ENCODE measurements at places on chromosomes 11 and 22.
A peak's percentile ranks its signal among the peaks of the same experiment; 100 is the strongest.

DNA sequence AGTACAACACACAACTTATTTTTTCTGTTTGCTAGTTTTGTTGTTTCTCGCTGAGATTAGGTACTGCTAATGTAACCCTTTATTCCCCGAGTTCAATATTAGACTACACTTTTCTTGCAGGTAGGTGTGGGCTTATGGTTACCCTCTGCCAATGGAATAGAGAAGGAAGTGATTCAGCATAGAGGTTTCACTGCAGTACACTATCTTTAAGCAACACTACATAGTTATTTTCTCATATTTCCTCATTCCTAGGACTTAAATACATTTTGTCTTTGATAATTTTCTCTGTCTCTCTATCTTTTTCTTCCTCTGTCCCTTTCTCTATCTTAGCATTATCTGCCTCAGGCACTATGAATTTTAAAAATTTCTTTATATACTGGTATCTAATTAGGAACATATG, 791.0 kb downstream of the FAM181B start:
- no peak for DNase-seq

DNA sequence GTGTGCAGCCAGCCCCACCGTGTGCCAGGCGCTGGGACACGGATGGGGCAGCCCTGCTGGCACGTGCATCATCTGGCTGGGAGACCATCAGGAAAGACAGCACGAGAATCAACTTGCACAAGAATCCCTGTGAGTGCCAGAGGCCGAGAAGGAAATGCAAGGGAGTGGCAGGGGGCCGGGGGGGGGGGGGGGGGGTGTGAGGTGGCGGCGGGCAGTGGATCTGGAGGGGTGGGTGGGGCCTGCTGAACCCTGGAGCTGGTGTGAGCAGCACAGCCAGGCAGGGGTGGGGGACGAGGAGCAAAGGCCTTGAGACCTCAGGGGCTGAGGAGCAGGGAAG, 14.0 kb upstream of the FLRT1 start:
- DNase-seq, result no peak

DNA sequence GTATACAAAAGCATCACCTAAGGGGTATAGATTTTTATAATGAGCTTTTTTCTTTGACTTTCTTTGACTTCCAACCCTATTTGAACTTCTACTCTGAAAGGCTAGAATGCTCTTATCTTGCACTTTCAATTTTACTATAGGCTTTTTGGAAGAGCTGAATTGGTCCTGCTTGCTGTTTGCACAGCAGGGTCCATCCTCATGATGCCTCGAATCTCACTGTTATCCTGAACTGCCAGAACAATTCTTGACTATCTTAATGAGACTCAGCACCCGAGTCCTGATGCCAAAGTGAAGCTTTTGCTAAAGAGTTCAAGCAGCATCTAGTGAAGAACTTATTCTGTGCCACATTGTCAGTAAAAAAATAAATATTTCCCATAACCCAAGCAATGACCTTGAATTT, 488.3 kb upstream of the ANO5 start:
- no peak for DNase-seq

DNA sequence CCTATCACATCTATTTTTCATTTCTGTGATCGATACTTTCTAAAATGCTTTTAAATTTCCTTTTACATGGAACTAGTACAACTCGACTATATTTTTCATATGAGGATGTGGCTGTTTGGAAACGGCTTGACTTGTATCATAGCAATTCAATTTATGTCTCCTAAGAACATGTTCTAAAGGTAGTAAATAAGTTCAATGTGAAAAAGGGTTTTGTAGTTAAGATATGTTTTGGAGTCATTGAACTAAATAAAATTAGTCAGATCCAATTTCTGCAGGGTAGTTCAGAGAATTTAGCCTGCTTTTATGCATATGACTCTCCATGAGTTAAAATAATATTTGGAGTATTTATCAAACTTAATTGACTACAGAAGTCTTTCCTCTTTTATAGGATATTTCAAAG, 1121.4 kb downstream of the LRRC4C start:
- DNase-seq, result no peak

DNA sequence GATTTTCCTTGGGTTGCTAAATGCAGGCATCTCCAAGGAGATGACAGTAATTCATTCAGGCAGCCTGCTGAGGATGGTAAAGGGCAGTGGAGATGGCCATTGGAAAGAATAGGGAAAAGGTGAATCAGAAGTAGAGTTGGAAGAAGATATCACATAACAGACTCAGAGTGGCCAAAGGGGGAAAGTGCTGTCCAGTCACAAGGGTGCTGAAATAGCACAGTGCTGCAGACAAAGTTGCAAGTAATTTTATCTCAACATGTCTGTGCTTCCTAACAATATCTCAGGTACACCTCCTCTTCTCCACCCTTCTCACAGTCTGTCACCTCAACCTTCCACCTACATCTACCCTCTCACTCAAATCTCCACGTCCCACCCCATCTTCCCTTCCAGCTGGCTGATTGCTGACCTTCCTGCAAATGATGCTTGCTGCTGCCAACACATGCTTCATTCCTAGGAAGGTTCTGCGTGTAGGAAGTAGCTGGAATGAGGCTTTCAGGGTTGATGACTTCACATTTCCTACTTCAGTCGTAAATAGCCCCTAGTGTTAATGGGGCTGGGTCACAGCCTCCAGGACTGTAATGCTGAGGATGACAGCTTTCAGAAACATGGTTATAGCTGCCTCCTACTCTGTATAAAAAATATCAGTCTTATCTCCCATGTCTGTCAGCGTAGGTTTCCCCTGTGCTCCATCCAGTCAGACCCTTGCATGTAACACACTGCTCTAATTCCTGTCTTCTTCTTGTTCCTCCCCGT, 123.9 kb downstream of the CTNND1 start:
- DNase-seq, result peak; percentile 58

DNA sequence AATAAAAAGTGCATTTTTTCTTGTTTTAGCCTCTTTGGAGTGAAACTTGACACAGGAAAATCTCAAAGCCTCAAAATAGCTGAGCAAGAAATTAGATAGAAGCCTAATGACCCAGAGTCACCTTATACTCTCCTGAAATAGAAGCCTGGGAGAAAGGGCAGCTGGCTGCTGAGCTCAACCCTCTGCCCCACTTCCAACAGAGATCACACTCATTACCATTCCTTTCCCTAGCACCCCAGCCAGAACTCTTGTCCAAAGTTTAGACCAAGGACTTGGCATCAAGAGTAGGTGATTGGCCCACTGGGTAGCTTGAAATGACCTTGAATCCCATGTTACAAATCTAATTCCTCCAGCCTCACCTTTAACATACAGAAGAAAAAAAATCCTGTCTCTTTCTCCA, 62.7 kb upstream of the AMOTL1 start:
- DNase-seq, result no peak

- DNase-seq, result no peak
Observed at GRCh38 chr22:27135031-27135981, 477.9 kb downstream of the MIAT start.

DNA sequence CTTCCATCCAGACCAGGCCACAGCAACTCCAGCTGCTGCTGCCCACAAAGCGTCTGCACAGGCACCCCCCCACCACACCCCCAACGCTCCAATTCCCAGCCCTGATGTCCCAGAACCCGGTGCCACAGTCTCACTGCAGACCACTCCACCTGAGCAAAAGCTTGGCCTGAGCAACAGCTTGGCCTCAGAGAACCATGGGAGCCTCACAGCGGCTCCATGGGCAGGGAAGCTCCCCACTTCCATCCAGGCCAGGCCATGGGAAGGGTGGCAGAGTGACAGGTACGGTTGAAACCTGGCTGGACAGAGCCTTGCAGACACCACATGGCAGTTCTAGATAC, 13.2 kb downstream of the PLXNB2 start:
- no peak for DNase-seq

- DNase-seq, result no peak
Observed at GRCh38 chr11:105372206-105372605, 232.6 kb upstream of the CARD18 start.

GRCh38 chr11:76997512-76997911, 36.7 kb upstream of the B3GNT6 start:
- no peak for DNase-seq

GRCh38 chr22:46399251-46400024, 63.9 kb downstream of the TRMU start:
- DNase-seq, result no peak

GRCh38 chr11:110366291-110366690, 63.5 kb upstream of the FDX1 start:
- peak; percentile 84 for DNase-seq

DNA sequence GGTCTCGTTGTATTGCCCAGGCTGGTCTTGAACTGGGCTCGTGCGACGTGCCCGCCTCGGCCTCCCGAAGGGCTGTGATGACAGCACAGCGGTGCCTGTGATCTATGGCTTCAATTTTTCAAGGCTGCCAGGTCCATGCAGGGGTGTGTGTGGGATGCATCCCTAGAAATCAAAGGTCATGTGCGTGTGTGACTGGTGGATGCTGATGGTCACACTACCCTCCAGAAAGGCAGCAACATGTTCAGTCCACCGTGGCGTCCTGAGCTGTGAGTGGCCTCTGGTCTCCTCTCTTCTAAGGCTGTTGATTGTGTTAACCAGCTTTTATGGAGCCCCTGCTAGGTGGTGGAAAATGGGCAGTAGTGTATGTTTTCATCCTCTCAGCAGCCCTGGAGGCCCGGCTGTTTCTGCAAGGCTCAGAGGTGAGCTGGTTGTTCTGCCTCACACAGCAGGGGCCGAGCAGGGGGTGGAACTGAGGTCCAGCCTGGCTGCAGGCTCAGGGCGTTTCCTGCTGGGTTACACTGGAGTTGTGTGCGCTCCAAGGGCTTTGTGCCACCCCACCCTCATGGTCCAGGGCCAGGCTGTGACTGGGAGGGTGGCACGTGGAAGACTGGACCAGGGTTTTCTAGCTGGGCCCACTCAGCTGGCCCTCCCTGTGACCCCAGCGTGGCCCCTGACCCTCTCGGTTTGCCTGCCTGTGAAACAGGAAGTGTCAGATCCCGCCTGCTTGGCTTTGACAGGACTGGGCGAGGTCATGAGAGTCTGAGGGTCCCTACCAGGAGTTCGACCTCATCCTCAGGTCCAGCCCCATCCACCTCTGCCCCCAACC, 7.7 kb downstream of the BIK start:
- DNase-seq, result no peak

DNA sequence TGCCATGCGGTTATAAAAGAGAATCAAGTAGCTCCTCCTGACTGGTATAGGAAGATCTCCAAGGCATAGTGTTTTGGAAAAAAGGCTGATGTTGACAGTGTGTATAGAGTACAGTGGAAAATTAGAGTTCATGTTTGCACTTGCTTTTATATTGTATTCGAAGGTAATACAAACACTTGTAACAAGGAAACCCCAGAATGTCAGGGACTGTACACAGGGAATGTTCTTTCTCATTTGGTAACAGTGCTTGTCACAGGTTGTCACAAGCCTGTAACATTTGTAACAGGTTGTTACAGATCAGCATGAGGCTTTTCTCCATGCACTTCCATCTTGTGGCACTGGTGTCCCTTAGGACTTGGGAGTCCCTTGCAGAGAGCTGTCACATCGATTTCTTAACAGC, 64.0 kb downstream of the GRK3 start:
- no peak for DNase-seq

DNA sequence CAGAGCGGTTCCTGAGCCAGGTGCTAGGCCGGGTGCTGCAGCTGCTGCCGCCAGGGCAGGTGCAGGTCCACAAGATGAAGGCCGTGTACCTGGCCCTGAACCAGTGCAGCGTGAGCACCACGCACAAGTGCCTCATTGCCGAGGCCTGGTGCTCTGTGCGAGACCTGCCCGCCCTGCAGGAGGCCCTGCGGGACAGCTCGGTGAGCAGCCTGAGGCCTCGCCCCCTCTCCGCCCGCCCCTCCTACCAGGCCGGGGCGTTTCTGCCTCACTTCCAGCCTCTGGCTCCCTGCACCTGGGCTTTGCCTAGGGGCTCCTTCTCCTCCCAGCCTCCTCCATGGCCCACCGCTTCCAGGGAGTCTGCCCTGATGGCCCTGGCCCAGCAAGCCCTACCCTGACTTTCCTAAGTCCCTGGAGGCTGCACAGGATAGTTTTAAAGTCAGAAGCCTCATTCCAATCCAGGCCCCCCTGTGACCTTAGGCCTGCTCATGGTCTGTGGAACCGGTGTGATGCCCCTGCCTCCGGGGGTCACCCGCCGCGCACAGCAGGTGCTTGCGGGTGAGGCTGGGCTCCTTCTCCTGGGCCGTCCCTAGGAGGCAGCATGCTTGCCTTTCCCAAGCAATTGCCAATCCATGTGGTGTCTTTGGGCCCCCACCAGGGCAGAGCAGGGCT, 5.5 kb downstream of the TCIRG1 start:
- DNase-seq, result no peak

DNA sequence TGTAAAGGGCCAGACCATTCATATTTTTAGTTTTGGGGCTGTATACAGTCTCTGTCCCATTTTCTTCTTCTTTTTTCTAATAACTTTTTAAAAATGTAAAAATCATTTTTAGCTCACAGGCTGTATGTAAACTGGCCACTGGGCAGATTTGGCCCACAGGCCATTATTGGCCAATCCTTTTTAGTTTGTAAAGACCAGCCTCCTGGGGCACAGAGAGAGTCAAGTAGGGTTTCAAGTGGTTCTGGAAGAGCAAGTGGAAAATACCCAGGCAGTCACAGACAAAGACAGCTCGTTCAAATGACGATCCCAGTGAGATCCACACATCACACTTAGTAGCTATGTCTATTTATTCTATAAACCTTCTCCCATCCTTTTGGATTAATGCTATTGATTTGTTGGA, 150.2 kb upstream of the ARHGAP20 start:
- DNase-seq, result no peak

- DNase-seq, result no peak
Observed at GRCh38 chr11:1557051-1557884, 14.8 kb downstream of the DUSP8 start.

DNA sequence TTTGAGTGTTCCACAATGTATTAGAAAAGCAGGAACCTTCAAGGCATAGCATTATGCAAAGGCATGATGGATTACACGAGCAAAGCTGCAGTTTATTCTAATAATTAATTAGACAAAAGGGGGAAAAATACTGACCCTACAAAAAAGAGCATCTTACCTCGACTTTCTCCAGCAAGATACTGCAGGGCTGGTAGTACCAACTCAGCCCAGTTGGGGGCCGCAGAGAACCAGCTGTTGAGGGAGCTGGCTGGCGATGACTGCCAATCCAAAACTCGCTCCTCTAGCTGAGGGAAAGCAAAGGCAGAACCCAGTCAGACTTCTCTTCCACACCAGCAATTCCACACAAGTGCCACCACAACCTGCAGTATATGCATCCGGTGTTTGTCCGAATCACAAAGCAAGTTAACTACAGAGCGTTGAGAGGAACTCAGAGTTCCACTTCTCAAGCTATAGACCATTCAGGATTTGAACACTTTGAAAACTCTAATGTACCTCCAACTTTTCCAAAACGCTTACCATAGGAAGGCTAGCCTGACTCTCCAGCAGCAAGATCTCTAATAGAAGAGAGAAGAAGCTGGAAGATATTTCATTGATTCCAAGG, 13.7 kb downstream of the NFRKB start:
- DNase-seq, result peak; percentile 45

GRCh38 chr11:10358696-10359095, 53.8 kb downstream of the ADM start:
- DNase-seq, result no peak

DNA sequence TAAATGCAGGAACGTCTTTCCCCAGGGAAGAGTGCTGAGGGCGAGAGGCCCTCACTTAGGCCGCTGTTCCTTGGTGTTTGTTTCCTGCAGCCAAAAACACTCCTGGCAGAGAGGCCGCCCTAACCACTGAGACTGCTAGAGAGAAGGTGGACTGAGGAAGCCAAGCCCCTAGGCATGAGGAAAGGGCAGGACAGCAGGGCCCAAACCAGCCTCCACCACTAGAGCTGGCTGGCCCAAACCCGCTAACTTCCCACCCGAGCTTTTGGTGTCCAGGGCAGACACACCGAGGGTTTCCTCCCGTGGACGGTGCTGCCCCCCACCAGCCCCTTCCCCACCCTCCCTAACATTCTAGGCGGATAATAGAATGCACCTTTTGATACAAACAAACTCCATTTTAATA, 6.0 kb downstream of the FGF19 start:
- DNase-seq, result no peak
